ENCODE measurements at places on chromosomes 4 and X.

DNA sequence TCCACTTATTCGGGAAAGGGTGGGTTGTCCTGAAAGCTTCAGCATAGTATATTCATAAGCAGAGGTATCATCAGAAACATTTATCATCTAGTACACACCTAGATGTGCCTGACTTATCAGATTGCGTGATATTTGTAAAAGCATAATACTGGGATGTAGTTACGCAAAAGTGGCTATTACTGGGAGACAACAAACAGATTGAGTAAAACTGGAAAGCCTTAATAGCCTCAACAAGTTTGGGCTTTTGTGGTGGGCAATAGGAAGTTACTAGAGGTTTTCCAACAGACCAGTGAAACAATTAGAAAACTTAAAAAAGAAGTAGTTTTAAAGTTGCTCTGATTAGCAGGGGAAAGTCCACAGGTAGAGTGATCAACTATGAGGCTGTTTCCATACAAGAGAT is 39.8 kb downstream of the GPRIN3 start:
- H3K4me3 ChIP-seq: no peak overlapping the region
- H3K27me3 ChIP-seq: no peaks in the 10 kb centered on the region
- no peaks in the 10 kb centered on the region for H3K36me3 ChIP-seq
- H3K4me1 ChIP-seq: no peaks in the 10 kb centered on the region
- H3K27ac ChIP-seq: no peak overlapping the region

DNA sequence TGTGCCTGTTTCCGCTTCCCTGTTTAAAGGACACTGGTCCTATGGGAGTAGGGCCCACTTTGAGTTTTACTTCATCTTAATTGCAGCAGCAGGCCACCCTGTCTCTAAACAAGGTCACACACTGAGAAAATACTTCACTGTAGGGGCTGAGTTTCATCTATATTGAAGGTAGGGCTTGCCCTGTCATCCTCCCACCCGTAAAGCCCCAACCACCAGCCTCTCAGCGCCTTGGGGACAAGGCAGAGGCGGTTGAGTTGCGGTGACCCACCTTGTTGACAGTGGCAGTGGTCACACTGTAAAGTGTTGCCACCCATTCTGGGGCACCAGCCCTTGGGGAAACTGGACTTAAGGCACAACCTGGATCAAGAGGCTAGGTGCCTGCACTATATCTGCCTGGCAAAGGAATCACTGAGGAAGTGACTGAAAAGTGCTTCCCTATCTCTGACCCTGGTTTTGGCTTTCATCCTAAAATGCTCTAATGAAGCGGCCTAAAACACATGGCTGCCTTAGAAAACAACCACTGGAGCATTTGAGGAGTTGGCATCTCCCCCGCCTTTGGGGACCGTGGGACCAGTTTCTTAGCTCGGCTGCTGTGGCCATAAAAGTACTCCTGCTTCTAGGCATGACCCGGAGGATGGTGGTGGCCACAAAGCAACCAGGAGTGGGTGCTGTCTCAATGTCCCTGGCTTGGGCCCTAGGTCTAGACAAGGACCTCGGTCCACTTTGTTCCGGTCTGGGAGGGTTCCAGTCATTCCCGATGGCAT is 7.8 kb upstream of the WDR1 start:
- no peaks in the 10 kb centered on the region for H3K36me3 ChIP-seq
- no peaks in the 10 kb centered on the region for H3K27me3 ChIP-seq
- H3K27ac ChIP-seq: peak overlapping the region; percentile 62
- H3K4me3 ChIP-seq: no peak overlapping the region

DNA sequence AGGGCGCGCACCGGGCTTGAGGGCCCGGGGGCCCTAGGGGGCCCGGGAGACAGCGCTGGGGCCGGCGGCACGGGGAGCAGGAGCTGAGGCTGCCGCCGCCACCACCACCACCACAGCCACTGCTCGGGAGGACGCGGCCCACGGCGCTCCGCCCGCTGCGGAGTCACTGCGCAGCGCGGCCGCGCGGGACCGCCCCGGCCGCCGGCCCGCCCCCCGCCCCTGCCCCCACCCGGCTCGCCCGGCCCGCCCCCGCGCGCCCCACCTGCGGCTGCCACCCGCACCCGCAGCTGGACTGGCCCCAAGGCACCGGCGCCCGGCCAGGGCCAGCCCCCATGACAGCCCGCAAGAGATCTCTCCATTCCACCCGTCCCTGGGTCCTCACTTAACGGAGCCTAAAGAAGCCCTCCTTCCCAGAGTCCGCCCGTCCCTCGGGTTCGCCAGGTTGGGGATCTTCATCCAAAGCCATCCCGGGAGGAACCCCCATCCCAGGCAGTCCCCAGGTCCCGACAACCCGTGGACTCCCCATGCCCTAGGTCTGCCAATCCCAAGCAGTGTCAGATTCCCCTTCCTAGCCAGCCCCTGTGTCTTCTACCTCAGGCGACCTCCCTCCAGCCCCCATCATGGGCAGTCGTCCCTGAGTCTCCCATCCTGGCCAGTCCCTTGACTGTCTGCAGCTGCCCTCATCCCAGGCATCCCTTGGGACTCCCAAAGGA is 40.0 kb upstream of the IQSEC2 start:
- H3K4me3 ChIP-seq: peak overlapping the region; percentile 37
- no peaks in the 10 kb centered on the region for H3K4me1 ChIP-seq
- no peak for DNase-seq
- H3K36me3 ChIP-seq: no peaks in the 10 kb centered on the region
- peaks cover 19% of the 10 kb centered on the region for H3K27me3 ChIP-seq

- no peak overlapping the region for H3K27ac ChIP-seq
- no peak for DNase-seq
- H3K4me1 ChIP-seq: no peaks in the 10 kb centered on the region
- H3K27me3 ChIP-seq: no peaks in the 10 kb centered on the region
Measured at GRCh38 chr4:113878668-113879067, 100.8 kb downstream of the ARSJ start.

DNA sequence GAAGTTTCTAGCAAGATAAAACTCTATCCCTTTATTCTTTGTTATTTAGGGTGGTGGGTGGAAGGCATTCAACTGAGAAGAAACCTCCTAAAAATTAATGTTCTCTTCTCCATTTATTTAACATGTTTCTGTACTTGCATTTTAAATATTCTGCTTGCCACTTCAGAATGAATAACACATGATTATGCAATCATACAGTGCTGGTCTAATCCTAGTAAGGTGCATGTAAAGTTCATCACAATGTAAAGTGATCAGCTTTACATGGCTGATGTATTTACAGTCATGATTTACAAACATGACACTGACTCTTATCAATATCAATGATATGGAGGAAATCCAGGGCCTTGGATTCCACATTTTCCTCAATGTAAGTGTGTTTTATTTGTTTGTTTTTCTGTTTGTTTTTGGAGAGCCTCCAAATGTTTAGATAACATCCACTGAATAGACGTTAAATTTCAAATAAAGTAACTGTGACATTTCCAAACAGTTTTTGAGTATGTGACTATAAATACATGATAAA is 342.1 kb upstream of the CTSO start:
- no peaks in the 10 kb centered on the region for H3K27me3 ChIP-seq
- H3K36me3 ChIP-seq: no peaks in the 10 kb centered on the region
- H3K4me3 ChIP-seq: no peak overlapping the region
- no peak for DNase-seq
- H3K4me1 ChIP-seq: peaks cover 23% of the 10 kb centered on the region
- H3K27ac ChIP-seq: no peak overlapping the region

GRCh38 chr4:170581322-170581721 is 491.6 kb upstream of the AADAT start:
- no peaks in the 10 kb centered on the region for H3K27me3 ChIP-seq
- no peak overlapping the region for H3K4me3 ChIP-seq
- H3K36me3 ChIP-seq: no peaks in the 10 kb centered on the region
- no peaks in the 10 kb centered on the region for H3K4me1 ChIP-seq

DNA sequence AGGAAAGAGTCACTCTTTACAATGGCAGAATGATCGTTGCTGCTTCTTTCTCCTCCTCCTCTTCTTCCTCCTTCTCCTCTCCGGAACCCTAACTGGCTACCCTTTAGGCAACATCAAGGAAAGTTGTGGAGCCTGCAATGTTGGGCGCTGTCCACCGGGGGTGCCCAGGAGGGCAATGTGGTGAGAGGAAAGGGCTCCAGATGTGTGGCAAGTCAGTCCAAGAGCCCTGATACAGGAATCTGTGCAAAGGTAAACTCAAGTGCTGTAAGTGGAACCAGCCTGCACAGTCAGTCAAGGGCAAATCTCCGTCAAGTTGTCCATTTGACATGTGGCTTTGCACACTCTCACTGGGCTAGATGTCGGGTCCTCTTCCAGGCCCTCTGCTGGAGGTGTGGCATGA is 2.8 kb downstream of the RTL5 start:
- H3K27me3 ChIP-seq: peaks cover 8% of the 10 kb centered on the region
- no peak overlapping the region for H3K4me3 ChIP-seq
- no peak overlapping the region for H3K27ac ChIP-seq

DNA sequence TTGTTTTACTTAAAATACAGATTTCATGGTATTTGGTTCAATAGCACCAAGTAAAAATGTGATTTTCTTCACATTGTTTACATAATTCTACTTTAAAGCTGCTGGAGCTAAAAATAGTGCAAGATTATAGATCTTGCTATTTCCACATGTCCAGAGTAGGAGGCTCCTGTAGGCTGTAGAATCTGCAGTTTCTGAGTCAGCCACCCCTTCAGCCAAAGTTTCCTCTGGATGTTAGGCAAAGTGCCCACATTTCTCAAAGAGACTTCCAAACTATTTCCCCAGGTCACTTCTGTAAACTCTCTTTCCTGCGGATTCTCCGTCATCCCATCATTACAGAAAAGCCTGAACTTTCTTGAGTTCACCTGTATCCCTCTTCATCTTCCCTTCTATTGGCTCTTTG is 342.5 kb upstream of the FSTL5 start:
- H3K4me3 ChIP-seq: no peak overlapping the region
- no peak overlapping the region for H3K27ac ChIP-seq
- H3K4me1 ChIP-seq: no peaks in the 10 kb centered on the region
- H3K36me3 ChIP-seq: no peaks in the 10 kb centered on the region

DNA sequence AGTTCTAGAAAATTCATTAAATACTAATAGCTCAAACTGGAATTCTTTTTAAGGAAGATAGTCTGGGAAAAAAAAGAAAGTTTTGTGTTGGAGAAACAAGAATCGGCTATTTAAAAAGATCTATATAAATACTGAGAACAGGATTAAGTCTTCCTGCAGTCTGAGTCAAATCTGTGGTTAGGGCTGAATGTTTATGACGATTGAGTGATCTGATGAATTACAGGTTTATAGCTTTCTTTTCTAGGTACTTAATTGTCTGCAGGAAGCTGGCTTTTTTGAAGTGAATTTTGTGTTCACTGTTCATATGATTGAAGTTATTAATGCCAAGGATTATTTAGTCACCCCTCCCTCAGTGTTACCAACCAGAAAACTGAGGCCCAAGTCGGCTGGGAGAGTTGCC is 42.2 kb downstream of the TLL1 start:
- no peaks in the 10 kb centered on the region for H3K4me1 ChIP-seq
- no peak for DNase-seq
- H3K27me3 ChIP-seq: no peaks in the 10 kb centered on the region
- no peaks in the 10 kb centered on the region for H3K36me3 ChIP-seq
- H3K27ac ChIP-seq: no peak overlapping the region
- H3K4me3 ChIP-seq: no peak overlapping the region

DNA sequence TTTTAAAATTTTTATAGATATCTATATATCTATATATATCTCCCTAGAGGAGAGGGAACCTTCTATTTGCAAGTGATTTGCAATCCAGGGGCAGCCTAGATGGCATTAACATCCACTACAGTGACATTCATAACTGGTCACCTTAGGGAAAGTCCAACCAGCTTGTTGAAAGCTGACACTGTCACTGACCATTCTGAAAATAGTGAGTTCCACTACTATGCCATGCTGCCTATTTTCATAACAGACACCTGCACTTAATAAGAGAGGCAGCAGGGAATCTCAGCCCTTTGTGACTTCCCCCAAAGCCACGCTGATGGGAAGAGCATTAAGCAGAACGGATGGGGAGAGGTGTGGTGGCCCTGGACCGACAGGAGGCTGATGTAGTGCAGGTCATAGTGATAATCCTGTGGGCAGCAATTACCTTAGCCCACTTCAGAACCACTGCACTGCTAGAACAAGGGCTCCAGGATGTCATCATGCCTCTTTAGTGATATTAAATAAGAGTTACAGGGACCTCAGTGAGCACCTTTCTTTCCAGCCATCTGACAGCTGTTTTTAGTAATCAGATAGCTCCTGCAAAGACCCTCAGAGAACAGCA is 51.3 kb downstream of the GPRIN3 start:
- H3K27me3 ChIP-seq: no peaks in the 10 kb centered on the region
- DNase-seq: no peak
- H3K36me3 ChIP-seq: no peaks in the 10 kb centered on the region
- no peak overlapping the region for H3K4me3 ChIP-seq
- H3K4me1 ChIP-seq: no peaks in the 10 kb centered on the region

- DNase-seq: no peak
- no peaks in the 10 kb centered on the region for H3K4me1 ChIP-seq
- no peaks in the 10 kb centered on the region for H3K27me3 ChIP-seq
Measured at GRCh38 chrX:106950381-106950780, 30.2 kb downstream of the CLDN2 start.

Data from RWPE2 (cell line).